ENCODE measurements at places on chromosomes 12 and 14.
A peak's percentile ranks its signal among the peaks of the same experiment; 100 is the strongest.

DNA sequence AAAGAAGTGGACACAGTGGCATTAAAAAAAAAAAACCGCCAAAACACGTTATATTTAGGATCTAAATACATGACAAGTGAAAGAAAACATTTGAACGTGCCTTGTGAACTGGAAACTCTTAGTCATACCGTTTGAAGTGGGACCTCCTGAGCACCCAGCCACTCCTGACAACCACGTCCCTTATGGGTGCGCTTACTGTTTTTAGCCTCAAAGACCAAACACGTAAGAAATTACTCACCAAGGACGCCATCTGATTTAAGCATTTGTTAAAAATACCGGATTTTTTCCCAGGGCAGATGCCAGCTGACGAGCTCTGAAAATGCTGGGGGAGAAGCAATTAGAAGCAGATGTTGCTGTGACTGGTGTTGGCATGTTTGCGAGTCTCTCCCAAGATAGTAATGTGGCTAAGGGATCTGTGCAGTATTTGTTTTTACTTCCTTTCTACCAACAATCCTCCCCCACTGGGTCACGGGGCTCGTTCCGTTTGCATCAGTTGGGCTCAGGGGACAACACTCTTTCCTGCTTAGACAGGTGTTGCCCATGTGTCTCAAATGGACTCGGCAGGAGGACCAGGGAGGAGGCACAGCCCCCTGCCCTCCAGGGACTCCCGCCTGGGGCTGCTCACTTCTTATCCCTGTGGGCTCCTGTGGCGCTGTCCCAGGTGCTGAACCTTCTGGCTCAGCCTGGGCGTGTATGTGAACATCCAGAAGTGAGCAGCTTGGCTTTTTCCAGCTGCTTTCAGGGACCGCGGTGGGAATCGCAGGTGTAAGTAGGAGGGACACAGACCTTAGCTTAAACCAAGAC is 101.0 kb downstream of the BEGAIN start:
- peak; percentile 16 for DNase-seq

- no peak for DNase-seq
These were observed 38.6 kb downstream of the GLT1D1 start for GRCh38 chr12:128891856-128892255.

DNA sequence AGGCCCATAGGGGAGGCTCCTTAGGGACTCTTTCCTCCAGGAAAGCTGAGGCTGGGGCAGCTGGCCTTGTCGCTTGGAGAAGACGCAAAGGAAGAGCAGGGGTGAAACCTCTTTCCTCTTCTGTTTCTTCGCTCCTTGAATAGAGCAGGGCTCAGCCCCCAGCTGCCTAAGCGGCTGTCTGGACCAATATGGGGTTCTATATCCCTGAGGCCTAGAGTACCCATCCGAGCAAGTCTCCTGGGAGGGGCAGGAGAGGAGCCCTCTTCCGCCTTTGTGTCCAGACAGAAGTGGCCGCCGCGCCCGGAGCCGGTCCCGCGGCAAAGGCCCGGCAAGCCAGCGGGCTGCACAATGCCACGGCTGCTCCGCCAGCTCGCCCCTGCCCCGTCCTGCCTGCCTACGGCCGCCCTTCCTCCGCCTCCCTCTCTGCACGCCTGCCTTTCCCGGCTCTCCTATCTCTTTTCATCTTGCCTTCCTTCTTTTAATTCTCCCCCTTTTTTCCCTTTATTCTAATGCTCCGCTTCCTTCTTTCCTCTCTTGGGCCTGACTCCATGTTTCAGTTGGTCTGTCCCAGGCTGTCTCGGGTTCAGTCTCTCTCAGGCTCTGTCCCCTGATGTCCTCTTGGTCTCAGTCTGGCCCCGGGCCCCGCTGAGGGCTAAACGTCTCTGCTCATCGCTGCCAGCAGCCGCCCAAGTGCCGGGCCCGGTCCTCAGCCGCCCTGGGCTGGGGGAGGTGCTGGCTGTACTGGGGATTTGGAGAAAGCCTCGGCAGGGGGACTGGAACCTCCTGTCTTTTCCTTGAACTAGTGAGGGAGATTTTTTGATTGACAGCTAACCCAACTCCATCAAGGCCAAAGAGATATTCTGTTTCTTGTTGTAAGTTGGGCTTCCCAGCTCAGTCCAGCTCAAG is 2.5 kb upstream of the HOXC9 start:
- no peak for DNase-seq

- DNase-seq: no peak
These were observed 19.8 kb upstream of the AMN start for GRCh38 chr14:102902523-102903247.

DNA sequence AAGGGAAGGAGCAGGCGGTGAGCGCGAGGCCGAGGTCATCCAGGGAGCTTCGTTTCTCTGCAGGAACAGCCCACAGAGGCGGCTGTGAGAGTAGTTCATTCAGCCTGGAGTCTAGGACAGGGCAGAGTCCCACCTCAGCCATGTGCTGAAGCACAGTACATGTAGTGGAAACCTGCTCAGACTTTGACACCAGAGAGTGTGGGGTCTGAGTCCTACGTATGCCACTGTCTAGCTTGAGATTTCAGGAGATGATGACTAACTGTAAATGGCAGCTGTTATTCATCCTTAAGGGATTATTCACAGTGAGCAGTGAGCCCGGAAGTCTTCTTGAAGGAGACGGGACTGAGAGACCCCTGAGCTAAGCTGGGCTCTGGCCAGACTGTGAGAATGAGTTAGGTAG is 938 bp upstream of the SLC6A13 start:
- DNase-seq: no peak

DNA sequence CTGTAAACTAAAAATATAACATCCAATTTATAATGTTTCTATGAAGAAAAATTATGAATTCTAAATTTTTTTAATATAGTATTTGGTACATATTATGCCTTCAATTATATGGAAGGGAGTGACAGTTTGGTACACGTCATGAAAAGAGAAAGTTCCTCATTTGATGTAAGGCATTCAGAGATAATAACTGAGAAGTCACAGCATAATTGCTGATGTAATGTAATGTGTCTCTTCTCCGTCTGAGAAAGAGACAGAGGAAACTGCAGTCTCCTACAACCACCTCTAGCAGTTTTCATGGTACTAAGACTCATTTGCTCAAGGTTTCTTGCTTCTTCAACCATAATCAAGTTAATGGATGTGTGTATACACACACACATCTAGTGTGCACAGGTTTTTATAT is 2.3 kb upstream of the CD69 start:
- no peak for DNase-seq

DNA sequence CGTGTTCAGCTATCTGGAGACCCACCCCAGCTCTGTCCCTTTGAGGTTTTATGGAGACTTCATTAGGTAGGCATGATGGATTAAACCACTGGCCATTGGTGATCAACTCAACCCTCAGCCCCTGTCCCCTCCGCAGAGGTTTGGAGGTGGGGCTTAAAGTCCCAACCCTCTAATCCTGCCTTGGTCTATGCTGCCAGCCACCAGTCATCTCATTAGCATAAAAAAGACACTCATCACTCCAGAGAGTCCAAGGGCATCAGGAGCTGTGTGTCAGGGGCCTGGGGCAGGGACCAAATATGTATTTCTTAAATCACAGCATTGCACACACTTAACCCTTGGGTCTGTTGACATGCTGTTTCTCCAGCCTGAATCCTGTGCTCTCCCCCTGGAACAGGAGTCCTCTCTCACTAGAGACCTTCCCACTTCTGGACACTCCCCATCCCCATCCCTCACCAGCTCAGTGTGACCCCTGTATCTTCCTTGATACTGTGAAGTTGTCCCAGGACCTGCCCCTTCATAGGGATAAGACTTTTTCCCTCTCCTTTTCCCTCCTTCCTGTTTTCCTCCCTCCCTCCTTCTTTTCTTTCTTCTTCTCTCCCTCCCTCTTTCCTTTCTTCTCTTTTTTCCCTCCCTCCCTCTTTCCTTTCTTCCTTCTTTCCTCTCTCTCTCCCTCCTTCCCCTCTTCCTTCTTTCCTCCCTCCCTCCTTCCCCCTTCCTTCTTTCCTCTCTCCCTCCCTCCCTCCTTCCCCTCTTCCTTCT is 54.7 kb upstream of the CLMN start:
- no peak for DNase-seq

DNA sequence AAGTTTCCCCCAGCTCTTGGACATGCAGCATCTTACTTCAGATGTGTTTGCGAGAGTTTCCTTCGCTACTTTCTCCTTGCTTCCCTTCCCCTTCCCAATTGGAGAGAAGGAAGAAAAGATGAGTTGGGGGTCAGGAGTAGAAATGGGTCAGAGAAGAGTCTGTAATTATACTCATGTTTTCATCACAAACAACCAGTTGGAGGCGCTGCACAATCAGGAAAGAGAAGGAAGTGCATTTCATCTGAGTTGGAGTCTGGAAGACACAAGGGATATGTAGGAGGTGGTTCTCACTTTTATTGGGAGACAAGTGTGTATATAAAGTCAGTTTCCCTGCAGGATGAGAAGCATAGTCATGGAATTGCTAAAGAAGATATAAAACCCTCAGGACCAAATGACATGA is 31.3 kb upstream of the VSX2 start:
- no peak for DNase-seq

- no peak for DNase-seq
These were observed 28.5 kb downstream of the CFL2 start for GRCh38 chr14:34685819-34686428.

DNA sequence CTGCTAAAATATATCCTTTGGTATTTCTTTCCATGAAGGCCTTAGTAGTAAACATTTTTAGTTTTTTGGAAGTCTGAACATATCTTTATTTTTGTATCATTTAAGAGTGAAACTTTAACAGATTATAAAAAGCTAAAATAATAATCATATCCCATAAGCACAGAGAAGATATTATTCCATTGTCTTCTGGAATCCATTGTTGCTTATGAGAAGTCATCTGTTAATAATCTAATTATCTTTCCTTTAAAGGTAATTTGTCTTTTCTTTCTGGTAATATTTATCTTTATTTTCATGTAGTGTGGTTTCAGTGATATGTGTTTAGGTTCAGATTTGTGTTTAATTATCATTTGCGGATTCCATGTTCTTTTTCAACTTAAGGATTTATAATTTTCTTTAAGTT is 261.7 kb downstream of the MSRB3 start:
- no peak for DNase-seq

GRCh38 chr12:116171549-116171948 is 105.9 kb downstream of the MED13L start:
- no peak for DNase-seq

- DNase-seq: no peak
These were observed 41.2 kb downstream of the SH2B3 start for GRCh38 chr12:111446631-111447570.

DNA sequence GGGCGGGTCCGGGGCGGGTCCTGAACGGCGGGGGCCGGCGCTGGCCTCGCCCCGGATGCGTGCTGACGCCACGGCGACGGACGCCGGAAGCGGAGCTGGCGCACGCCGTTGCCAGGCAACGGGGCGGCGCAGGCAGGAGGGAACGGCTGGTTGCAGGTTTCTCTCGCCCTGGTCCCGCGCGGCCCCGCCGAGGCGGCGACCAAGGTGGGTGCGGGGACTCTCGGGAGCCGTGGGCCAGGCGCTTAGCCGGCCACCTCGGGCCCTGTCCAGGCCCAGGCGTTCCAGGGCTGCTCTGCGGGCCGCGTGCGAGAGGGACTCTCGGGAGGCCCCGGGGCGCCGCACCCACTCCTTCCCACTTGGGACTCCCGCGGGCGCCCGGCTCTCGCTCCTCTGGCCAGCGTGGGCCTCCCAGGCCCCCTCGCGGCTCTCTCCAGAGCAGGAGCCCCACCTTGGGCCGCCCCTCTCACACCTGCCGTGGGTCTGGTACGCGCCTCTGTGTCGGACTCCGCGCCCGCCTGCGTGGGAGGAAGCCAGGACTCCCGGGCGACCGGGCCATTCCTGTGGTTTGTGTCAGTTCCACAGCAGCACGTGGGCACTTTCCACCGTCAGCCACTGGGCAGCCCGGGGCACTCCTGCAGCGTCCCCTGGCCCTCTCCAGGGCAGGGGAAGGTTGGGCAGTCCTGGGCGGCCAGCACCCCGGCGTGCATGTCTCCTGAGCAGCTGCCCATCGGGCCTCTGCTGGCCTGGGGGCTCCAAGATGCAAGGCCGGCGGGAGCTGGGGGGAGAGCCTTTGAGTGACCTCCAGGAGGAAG is at the start of gene CLBA1:
CLBA1 (plus strand) TSS at position 114 of the 812 bp plus-strand sequence; CDS start at position 758, 644 bp downstream.
- DNase-seq: peak; percentile 83

Measured in activated T-helper 9 cell treated with anti-CD3 and anti-CD28 coated beads, Interleukin-2, amount 50 U/mL, for 16 hours (primary cell).